ENCODE measurements at places on chromosomes 4 and X. TPM values are rescaled to one million over a fixed set of nuclear protein-coding genes. Genes with fewer than 3 reads are reported as not detected.

The GRXCR1 gene
- not detected for total RNA-seq

The PTTG2 gene
- total RNA-seq: not detected

- DNase-seq: no peak
Observed at GRCh38 chr4:3476936-3477749, 14.0 kb downstream of the DOK7 start.

DNA sequence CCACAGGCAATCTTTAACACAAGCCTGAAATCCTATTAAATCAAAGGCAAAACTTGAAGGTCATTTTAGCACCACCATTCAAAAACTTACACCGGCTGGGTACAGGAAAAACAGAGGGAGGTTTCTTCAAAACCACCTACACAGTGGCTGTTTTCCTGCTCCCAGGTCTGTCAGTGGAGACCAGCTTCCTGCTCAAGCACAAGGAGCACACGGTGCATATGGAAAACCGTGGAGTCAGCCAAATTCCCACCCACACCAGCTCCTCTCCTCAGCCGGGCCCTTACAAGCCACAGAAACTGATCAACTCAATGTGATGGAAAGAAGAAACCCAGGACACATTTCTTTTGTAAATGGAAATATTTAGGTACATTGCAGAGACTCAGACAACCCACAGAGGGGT is 14.3 kb upstream of the FAM241A start:
- no peak for DNase-seq

DNA sequence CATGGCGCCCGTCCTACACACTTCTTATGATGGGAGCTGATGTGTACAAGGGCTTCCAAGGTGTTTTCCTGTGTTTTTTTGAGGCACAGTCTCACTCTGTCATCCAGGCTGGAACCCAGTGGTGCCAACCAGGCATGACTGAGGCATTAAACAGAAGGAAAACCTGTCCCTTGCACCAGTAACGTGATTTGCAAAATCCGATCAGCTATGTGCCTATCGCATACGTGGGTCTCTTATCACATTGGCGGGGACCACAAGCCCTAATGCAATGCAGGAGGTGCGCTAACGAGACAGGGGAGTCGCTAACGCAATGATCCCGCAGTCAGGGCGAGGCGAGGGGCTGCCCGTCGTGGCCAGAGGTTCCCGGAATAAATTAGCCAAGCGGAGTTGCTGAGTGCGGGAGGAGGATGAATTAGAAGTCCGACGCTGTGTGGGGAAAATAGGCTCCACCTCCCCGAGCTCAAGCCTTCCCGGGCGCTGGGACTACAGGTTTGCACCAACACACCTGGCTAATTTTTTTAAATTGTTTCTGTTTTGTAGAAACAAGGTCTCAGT is 162.7 kb downstream of the SHOX start:
- DNase-seq: no peak

Measured in LHCN-M2 (cell line).